Renal cortical epithelial cell (primary cell): ENCODE measurements at places on chromosomes 6 and 20. TPM values are rescaled to one million over a fixed set of nuclear protein-coding genes. Genes with fewer than 3 reads are reported as not detected.

Gene ATXN1
- total RNA-seq: 14.4 and 27.2 TPM in 2 replicates

Gene GJA10
- total RNA-seq: not detected in 2 replicates

Gene PPIL6
- total RNA-seq: 0.17 and 13.3 TPM in 2 replicates

Gene SGK2
- 13.4 and 39.4 TPM in 2 replicates for total RNA-seq

Gene MYLK4
- 0.52 and 1.0 TPM in 2 replicates for total RNA-seq

Gene PRPH2
- total RNA-seq: 0.17 and 1.2 TPM in 2 replicates

Gene SALL4
- total RNA-seq: 0.15 and 0.35 TPM in 2 replicates

Gene TINAG
- total RNA-seq: 5.9 and 16.5 TPM in 2 replicates

Gene MAS1
- total RNA-seq: not detected in 2 replicates

Gene FERMT1
- total RNA-seq: 6.6 and 16.7 TPM in 2 replicates

Gene TMEM170B
- total RNA-seq: 1.1 and 1.6 TPM in 2 replicates

Gene THBD
- total RNA-seq: 0.99 and 2.4 TPM in 2 replicates

Gene C6orf141
- 2.4 and 4.7 TPM in 2 replicates for total RNA-seq

Gene PLCB4
- total RNA-seq: 159 and 549 TPM in 2 replicates

Gene USP49
- total RNA-seq: 0.87 and 6.3 TPM in 2 replicates

Gene STX11
- total RNA-seq: 0.75 and 2.4 TPM in 2 replicates

Gene HTR1E
- 0.15 TPM in 1 of 2 replicates, not detected in the other for total RNA-seq

Gene PHACTR1
- total RNA-seq: 1.9 and 3.9 TPM in 2 replicates

Gene FRMD1
- 0.05 TPM in 1 of 2 replicates, not detected in the other for total RNA-seq

Gene TOMM6
- 60.7 and 96.6 TPM in 2 replicates for total RNA-seq

Gene FOXC1
- 9.9 and 17.9 TPM in 2 replicates for total RNA-seq

Gene CDC25B
- 7.3 and 13.0 TPM in 2 replicates for total RNA-seq

Gene MEA1
- 38.3 and 46.9 TPM in 2 replicates for total RNA-seq

Gene SUMO4
- total RNA-seq: 3.2 TPM in 1 of 2 replicates, not detected in the other

Gene MCCD1
- total RNA-seq: 0.15 TPM in 1 of 2 replicates, not detected in the other

Gene ZNF311
- 1.6 and 2.1 TPM in 2 replicates for total RNA-seq

Gene CYP39A1
- total RNA-seq: 0.69 and 5.2 TPM in 2 replicates

Gene SUPT3H
- total RNA-seq: 24.8 and 43.0 TPM in 2 replicates

Gene TPBG
- total RNA-seq: 20.0 and 38.4 TPM in 2 replicates

Gene PAK5
- total RNA-seq: not detected in 2 replicates

Gene KHDC1L
- total RNA-seq: not detected in 2 replicates

Gene REM1
- total RNA-seq: not detected in 2 replicates
